ENCODE measurements at places on chromosomes 6 and 20.

DNA sequence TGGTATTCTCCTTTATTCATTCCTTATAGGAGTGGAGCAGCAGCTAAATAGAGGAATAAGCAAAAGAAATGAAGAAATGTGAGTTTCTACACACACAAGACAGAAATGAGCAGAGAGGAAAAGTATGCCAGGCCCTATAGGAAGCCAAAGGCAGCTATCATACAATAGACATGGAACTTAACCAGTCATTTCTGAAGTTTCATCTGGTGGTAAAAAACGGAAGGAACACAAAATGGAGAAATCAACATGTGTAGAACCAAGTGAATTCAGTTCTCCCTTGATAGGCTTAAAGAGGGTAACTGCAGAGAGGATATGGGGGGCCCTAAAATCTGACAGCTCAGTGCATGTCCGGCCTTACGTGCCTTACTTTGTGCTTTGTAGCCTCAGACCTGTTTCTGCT is 44.6 kb downstream of the TSBP1 start:
- no peak for DNase-seq

- no peak for DNase-seq
Measured at GRCh38 chr6:99334526-99335127, 14.8 kb downstream of the FAXC start.

DNA sequence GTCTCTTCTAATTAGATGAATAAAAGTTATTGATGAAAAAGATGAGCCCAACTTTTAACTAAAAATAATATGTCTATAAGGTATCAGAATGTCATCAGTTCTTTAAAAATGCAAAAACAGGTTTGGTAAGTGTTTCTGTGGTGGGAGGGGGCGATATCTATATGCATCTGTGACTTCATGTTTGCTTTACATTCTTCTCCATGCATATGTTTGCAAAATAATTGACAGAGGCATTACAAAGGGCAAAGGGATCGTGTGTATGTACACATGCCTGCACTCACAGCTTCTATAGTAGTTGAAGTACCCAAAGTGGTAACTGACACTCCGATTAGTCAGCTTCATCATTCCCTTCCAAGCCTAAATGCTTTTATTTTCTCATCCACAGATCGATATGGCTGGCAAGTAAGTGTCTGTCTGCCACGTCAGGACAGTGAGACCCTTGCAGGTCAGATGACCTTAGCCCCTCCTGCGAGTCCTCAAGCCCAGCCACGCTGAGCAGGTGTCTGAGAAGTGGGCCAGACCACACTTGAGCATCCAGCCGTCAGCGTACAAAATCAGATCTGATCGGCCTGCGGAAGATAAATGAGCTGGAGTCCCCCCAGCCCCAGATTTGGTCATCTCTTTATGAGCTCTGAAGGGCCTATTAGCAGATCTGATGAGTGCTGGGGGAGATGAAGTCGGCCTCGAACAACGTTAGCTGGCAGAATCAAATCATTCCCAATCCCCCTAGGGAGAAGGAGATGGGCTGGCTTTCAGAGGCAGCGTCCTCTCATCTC is 369.1 kb downstream of the MAFB start:
- no peak for DNase-seq

GRCh38 chr6:167793421-167793820 is 33.3 kb upstream of the AFDN start:
- no peak for DNase-seq

- no peak for DNase-seq
Measured at GRCh38 chr6:17630511-17631073, 30.5 kb downstream of the FAM8A1 start.

DNA sequence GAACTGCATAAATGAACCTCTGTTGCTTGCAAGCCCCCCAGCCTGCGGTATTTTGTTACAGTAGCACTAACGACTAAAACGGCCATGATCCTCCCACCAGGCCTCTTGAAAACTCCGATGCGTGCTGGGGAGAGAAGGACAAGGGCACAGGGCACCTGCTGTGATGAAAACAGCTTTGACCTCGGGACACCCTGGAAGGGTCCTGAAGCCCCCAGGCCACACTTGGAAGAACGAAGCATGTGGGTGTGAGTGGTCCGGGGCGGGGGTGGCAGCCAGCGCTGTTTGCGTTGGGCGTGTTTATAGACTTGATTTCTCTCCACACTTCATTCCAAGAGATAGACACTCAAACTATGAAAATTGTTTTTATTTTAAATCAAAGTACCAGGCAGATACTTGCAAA is 13.2 kb upstream of the HELZ2 start:
- no peak for DNase-seq

All from stimulated activated CD4-positive, alpha-beta T cell treated with anti-CD3 and anti-CD28 coated beads, Interleukin-1b, Interleukin-23, amount 100 ng/mL, for 1 hour (primary cell).